Left cardiac atrium (tissue), 4 donors: ENCODE measurements at places on chromosomes 3 and 15. TPM values are rescaled to one million over a fixed set of nuclear protein-coding genes. Genes with fewer than 3 reads are reported as not detected.

The ZNF385D gene
- 7.4 TPM for total RNA-seq

The RLBP1 gene
- not detected for total RNA-seq

The GPR62 gene
- 0.53 TPM for total RNA-seq

The GHSR gene
- total RNA-seq, result not detected

The TRIM42 gene
- total RNA-seq, result not detected

The LIPC gene
- total RNA-seq, result 0.50 TPM

The BCHE gene
- 13.2 TPM for total RNA-seq

The STAC gene
- 0.13 TPM for total RNA-seq

The ECE2 gene
- 1.1 TPM for total RNA-seq

The P3H2 gene
- 1.6 TPM for total RNA-seq

The LYZL4 gene
- not detected for total RNA-seq

The CHST13 gene
- total RNA-seq, result 0.74 TPM

The CHRNB4 gene
- 0.13 TPM for total RNA-seq
